Endothelial cell of umbilical vein (primary cell): ENCODE measurements at places on chromosomes 16 and 17.

- no peaks in the 10 kb centered on the region for H3K27me3 ChIP-seq
- H3K27ac ChIP-seq, result no peak overlapping the region
- DNase-seq, result no peak
- peaks cover 8% of the 10 kb centered on the region for H3K36me3 ChIP-seq
These were observed 13.2 kb downstream of the DGKE start for GRCh38 chr17:56847106-56847505.

DNA sequence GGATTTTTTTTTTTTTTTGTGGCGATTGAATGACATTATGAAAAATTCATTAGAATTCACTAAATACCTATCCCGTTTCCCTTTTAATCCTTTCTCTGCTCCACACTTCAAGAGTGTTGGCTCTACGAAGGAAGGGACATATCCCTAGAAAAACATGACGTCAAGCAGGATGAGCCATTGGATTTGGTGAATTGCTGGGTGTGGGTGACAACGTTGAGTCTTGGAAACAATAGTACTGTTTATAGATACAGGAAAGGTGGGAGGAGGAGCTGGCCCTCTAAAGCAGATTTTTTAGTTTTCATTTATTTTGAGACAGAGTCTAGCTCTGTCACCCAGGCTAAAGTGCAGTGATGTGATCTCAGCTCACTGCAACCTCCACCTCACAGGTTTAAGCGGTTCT lies 167.6 kb upstream of the FAM20A start:
- H3K4me1 ChIP-seq, result peaks cover 3% of the 10 kb centered on the region
- no peak for DNase-seq
- H3K36me3 ChIP-seq, result no peaks in the 10 kb centered on the region
- no peaks in the 10 kb centered on the region for H3K27me3 ChIP-seq
- no peak overlapping the region for H3K27ac ChIP-seq

GRCh38 chr17:7842380-7843256 lies 8.6 kb downstream of the KDM6B start:
- H3K36me3 ChIP-seq, result peaks cover 16% of the 10 kb centered on the region
- peaks cover 21% of the 10 kb centered on the region for H3K4me1 ChIP-seq
- H3K27me3 ChIP-seq, result no peaks in the 10 kb centered on the region
- DNase-seq, result peak; percentile 95
- peak overlapping the region; percentile 58 for H3K4me3 ChIP-seq

DNA sequence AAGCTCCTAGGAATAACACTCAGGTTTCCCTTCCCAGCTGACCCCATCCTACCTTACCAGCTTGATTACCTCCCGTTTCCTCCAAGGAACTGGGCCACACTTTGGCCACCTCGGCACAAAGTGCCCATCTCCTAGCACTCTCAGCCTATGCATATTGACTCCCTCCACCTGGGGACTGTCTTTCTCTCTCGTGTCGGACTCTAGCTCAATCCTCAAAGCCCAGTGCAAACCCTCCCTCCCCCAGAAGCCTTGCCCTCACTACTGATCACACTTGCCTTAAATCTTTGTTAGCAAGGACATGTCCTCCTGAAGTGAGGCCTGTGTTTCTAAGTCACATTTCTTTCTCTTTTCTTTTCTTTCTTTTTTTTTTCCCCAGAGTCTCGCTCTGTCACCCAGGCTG lies 2.6 kb upstream of the RAB26 start:
- H3K36me3 ChIP-seq, result no peaks in the 10 kb centered on the region
- H3K27ac ChIP-seq, result no peak overlapping the region
- no peaks in the 10 kb centered on the region for H3K27me3 ChIP-seq
- H3K4me3 ChIP-seq, result no peak overlapping the region
- no peak for DNase-seq
- peaks cover 14% of the 10 kb centered on the region for H3K4me1 ChIP-seq

- no peak for DNase-seq
- no peaks in the 10 kb centered on the region for H3K36me3 ChIP-seq
- H3K27me3 ChIP-seq, result no peaks in the 10 kb centered on the region
- H3K4me1 ChIP-seq, result no peaks in the 10 kb centered on the region
These were observed 136.2 kb upstream of the RCVRN start for GRCh38 chr17:10041287-10041612.

GRCh38 chr16:46688101-46688653 lies 801 bp downstream of the VPS35 start:
- H3K27ac ChIP-seq, result peak overlapping the region; percentile 30
- DNase-seq, result peak; percentile 48
- peak overlapping the region; percentile 66 for H3K4me3 ChIP-seq
- H3K36me3 ChIP-seq, result peaks cover 1% of the 10 kb centered on the region
- H3K27me3 ChIP-seq, result no peaks in the 10 kb centered on the region
- H3K4me1 ChIP-seq, result peaks cover 30% of the 10 kb centered on the region
